ENCODE measurements at places on chromosomes 6 and 20.

- DNase-seq: no peak
Observed at GRCh38 chr20:49661560-49662329, 51.9 kb downstream of the B4GALT5 start.

DNA sequence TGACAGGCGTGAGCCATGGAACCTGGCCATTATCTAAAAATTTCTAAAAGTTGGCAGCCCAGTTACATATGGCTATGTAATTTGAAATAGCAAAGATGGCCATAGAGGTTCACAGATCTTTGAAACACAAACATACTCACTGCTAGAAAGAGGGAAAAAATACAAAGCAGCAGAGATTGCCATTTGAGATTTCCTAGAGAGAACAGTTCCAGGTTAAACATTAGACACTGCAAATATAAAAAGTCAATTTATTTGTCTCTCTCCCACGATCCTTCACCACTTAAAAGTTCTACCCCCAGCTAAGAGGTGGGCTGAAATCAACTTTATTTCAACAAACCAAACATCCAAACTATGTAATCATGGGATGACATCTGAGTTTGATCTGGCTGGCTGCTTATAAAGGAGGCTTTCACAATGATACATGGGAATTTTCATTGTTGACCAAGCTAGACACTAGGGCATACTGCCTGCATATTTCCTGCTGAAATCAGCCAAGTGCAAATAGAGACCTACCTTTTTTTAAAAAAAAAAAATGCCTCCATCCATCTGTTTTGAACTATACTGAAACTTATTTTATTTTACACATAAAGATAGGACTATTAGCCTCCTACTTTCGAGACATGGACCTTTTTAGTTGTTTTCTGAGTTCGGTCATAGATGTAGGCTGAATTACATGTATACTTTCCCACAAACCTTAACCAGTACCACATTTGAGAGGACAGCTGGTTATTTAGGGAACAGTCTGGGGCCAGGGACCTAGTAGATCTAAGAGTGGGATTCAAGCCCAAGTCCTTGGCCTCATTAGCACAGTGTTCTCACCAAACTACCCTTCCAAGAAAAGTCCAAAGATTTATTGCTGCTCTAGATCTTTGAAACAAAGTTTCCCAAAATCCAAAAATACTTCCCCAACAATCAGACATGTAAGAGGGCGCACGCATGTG is 16.6 kb downstream of the DCDC2 start:
- no peak for DNase-seq

DNA sequence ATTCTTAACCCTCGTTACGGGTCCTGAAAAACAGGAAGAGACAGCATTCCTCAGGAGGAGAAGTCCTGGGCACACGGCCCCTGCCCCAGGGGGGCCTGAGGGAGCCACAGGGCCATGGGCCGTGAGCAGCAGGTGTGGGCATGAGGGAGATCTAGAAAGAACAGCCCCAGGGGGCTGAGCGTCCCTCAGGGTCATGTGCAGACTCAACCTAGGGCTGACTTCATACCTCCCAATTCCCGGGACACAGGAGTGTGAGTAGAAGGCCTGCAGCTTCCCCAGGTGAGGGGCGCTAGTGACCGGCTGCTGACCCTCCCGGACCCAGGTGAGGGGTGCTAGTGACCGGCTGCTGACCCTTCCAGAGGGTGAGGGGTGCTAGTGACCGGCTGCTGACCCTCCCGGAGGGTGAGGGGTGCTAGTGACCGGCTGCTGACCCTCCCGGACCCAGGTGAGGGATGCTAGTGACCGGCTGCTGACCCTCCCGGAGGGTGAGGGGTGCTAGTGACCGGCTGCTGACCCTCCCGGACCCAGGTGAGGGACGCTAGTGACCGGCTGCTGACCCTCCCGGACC is 35.1 kb downstream of the FRMD1 start:
- no peak for DNase-seq

DNA sequence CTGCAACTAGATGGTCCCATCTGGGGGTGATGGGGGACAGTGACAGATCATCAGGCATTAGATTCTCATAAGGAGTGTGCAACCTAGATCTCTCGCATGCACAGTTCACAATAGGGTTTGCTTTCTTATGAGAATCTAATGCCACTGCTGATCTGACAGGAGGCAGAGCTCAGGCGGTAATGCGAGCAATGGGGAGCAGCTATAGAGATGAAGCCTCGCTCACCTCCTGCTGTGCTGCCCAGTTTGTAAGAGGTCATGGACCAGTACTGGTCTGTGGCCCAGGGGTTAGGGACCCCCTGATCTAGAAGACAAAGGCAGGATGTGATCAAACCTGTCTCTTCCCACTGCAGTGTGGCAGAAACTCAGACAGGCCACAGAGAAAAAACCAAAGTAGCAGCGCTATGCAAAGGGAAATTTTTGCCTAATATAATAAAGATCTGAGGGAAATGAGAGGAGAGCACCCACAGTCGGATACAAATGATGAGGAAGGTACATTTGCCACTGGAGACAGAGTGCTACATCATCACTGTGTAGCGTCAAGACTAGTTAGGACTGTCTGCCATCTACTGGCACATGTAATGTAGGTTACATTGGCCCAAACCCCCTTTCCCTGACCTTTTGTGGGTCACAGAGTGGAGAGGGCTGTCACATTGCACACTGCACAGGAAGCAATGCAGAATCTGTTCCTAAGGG is 4.1 kb upstream of the LY86 start:
- no peak for DNase-seq

GRCh38 chr6:54217018-54217417 is 91.2 kb upstream of the TINAG start:
- no peak for DNase-seq

DNA sequence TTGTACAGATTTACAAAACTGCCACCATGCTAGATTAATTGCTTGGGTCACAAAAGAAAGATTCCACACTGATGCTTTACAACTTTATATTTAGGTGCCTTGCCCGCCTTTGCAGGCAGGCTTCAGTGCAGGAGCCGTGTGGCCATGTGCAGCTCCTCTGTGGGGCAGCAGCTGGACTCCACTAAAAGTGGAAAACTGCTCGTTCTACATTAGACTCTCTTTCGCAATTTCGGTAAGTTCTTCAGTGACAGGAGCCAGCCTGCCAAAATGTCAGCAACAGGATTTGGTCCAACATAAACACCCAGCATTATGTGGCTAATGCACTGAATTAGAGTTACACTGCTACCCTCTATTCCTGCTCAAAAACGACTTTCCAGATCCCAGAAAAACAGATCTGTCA is 174.4 kb upstream of the KCNK16 start:
- DNase-seq: no peak

DNA sequence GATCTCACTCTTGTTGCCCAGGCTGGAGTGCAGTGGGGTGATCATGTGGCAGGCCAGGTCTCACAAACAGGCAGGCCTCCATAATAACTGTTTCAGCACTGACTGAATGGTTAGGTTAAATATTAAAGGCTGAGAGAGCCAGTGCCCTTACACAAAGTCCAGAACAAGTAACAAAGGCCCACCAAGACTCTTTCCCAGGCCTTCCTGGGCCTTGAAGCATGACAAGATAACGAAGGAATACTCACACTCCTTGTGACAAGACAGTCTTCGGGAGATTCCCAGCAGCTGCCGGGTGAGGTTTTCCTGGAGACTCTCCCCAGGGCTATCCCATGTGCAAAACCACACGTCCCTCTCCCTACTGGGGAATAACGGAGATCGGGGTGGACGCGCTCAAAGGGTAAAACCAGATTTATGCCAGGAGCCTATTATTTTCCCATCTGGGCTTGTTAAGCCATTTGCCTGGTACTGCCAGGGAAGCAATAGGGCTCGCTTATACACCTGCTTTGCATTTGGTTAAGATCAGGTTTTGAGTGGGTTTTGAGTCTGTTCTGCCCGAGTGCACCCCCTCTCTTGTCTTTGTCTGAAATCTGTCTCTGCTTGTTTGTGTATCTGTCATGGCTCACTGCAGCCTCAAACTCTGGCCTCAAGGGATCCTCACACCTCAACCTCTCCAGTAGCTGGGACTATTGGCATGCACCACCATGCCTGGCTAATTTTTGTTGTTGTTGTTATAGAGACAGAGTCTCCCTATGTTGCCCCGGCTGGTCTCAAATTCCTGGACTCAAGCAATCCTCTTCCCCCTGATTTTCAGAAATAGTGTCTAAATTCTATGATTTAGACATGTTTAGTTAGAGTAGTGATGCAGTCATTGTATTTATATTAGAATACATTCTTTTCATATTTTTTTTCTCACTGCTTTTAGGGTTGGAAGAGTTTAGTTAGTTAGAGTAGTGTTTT is 1.4 kb upstream of the ENPP3 start:
- DNase-seq: no peak

GRCh38 chr6:45192556-45192955 is 135.6 kb upstream of the RUNX2 start:
- no peak for DNase-seq

DNA sequence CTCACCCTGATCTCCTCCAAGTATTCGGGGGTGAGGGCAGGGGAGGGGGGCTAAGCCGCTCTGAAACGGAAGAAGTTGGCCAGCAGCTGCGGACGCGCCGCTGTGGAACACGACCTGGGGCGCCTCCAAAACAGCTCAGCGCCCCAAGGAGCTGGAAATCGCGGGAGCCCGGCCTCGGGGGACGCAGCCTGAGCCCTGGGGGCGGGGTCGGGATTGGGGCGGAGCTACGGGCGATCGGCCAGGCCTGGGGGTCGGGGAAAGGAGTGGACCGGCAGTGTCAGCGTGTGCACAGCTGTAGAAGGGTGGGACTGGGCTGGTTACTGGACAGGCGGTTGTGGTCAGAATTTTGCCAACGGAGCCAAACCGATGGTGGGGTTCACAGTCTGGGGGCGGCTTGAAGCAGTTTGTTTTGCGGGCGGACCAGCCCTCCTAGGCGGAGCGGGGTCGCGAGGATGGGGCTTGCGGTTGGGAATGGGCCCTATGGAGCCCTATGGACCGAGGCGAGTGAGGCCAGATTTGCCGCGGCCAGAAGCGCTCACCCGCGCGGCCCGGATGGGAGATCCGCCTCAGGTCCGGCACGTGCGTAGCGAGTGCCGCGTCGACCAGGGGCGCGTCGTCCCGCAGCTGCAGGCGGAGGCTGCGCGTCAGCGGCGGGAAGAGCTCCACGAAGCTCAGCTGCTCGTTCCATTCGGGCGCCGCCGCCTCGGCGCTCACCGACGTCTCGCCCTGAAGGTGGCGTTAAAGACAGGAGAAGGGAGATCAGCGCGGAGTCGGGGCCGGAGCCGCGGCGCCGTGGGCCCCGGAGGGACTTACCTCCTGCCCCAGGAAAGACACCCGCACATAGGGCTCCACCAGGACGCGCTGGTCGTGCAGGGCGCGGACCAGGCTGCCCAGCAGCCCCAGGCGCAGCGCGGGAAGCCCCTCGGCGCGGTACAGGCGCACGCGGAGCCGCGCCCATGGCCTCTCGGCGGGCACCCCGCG is 14.3 kb upstream of the SPAG4 start:
- peak; percentile 72 for DNase-seq

DNA sequence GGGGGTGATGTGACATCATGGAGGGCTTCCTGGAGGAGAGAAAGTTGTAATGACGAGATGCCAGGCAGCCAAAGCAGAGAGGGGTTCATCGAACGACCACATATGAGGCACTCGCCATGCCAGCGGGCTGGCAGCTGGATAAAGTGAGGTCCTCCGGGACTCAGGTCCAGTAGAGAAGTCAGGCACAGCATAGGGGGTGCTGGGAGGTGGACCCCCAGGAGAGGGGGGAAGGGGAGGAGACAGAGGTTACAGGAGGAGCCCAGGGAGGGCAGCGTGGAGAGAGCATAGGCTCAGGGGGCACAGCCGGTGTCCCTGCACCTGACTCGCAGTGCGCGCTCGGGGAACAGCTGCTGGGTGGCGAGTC is 174.7 kb downstream of the BMP7 start:
- DNase-seq: no peak

Data from activated effector memory CD4-positive, alpha-beta T cell treated with Interleukin-2 at 50 U/mL for 16 hours (primary cell).